Amniotic stem cell (primary cell): ENCODE measurements at places on chromosomes 6 and 20.

- DNase-seq = no peak
These were observed 488.8 kb downstream of the TENT5A start for GRCh38 chr6:81263531-81264168.

DNA sequence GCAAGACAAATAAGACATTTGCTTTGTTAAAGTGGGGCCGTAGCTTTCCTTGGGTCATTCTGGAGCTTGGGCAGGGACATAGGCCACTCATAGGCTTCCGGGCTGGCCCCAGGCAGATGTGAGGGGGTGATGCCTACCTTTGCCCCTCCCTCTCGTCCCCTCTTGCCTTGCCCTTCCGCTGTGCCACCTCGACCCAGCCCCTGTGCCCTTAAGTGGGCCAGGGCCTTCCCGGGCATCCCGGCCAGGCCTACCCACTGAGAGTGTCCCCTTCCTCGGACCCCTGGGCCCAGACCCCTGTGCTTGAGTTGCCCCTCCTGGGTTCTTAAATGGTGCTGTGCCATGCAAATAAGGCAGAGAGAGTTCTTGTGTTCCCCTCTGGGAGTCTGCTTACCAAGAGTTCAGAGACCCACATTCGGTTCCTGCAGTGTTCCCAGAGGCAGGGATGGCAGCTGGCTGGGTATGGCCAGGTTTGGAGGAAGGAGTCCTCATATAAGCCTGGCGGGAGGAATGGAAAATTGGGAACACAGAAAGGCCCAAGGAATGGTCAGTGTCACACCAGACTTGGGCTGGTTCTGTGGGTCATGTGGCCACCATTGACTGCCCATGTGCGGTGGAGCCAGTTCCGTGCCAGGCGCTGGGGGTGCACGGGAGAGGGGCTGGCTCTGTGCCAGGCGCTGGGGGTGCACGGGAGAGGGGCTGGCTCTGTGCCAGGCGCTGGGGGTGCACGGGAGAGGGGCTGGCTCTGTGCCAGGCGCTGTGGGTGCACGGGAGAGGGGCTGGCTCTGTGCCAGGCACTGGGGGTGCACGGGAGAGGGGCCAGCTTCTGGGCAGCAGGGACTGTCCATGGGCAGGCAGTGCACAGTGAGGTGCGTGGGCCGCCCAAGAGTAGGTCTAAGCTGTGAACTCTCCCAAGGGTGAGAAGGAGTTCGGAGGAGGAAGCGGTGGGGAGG, 173.5 kb upstream of the SNX9 start:
- DNase-seq = no peak

GRCh38 chr6:14425805-14426204, 308.2 kb downstream of the CD83 start:
- no peak for DNase-seq

- DNase-seq = no peak
These were observed 58.3 kb downstream of the ALDH8A1 start for GRCh38 chr6:134891633-134892032.

DNA sequence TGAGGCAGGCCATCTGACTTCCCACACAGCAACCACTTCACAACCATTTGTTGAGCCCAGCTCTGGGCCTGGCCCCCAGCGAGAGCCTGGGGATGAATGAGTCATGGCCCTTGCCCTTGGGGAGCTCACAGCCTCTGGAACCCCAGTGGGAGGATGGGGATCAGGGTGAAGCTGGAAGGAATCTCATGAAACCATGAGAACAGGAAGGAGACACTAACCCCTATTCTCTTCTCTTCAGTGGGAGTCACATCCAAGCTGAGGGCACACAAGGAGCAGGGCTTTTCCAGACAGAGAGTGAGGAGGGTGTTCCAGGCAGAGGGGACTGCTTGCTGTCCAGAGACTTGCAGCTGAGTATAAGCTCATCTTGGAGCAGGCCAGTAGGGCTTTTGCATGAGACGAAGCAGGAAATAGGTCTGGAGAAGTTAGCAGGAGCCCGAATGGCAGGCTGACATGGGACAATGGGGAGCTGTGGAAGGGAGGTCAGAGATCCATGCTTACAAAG, 7.5 kb downstream of the FOXS1 start:
- no peak for DNase-seq
